ENCODE measurements at places on chromosomes 4 and X.

GRCh38 chr4:66284991-66285451 is 614.7 kb upstream of the EPHA5 start:
- DNase-seq = no peak

DNA sequence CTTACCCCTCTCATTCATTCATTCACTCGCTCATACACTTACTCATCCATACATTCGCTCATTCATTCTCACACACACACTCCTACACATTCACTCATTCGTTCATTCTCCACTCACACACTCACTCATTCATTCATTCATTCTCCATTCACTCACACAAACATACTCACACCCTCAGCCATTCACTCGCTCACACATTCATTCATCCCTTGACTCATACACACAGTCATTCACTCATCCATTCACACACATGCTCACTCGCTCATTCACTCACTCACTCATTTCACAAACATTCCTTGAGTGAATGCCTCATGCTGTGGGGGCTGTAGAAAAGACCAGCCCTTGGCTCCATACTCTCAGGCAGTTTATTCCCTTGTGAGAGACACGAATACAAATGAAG is 151.1 kb upstream of the MAMLD1 start:
- DNase-seq = no peak

DNA sequence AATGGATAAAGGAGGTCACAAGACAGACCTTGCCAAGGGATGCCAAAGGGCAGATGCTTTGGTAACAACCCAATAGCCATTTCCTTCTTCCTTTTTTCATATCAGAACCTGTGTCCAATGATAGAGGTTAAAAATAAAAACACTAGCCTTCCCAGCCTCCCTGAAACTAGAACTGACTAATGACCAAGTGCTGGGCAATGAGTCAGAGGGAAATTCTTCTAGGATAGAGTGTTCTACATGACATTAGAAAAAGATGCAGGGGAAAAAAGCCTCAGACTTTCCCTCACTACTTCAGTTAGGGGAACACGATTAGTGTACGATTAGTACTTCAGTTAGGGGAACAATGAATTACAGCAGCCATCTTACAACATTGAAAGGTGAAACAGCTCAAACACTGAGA is 29.3 kb upstream of the FAM47C start:
- no peak for DNase-seq

- no peak for DNase-seq
Observed at GRCh38 chr4:153728660-153729059, 31.2 kb downstream of the RNF175 start.

GRCh38 chr4:55851885-55852284 is 1.6 kb upstream of the EXOC1 start:
- no peak for DNase-seq

Measured in nephron progenitor cell (in vitro differentiated cells).